ENCODE measurements at places on chromosomes 5 and 9.
A peak's percentile ranks its signal among the peaks of the same experiment; 100 is the strongest.

GRCh38 chr9:84140535-84141101 lies 160.0 kb downstream of the RMI1 start:
- no peak for DNase-seq

DNA sequence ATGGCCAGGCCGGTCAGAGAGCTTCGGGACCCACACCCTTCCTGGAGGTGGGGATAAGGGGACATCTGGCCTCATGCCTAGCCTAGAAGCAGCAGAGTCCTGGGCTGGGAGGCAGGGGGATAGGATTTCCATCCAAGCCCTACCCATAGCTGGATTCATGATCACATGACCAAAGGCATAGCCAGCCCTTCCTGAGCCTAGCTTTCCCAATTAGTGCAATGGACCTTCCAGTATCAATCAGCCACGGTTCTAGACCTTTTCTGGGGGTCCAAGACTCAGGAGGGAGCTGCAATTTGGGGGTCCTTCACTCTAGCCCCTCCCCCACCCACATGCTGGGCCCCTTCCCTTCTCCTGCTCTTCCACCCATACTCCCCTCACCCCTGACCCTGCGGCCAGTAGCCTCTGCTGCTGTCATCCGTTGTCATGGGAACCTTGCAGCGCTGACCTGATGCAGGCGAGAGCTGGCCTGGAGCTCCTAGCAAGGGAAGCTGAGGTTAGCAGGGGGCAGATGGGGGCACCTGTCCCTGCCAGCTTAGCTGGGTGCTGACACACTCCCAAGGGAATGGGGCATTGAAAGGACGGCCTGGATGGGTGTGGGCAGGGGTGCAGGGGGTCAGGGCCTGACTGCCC lies 44.6 kb downstream of the CXXC5 start:
- no peak for DNase-seq

- peak; percentile 70 for DNase-seq
Observed at GRCh38 chr9:35826071-35826701, 2.3 kb downstream of the FAM221B start.

- peak; percentile 59 for DNase-seq
Observed at GRCh38 chr9:117073539-117074341, 341.1 kb downstream of the ASTN2 start.

- no peak for DNase-seq
Observed at GRCh38 chr9:114149765-114150340, 5.5 kb upstream of the COL27A1 start.

- no peak for DNase-seq
Observed at GRCh38 chr9:87882627-87883026, at the start of gene SPATA31E1. Gene SPATA31E1 (plus strand): TSS chr9:87882877. CDS start chr9:87882892, 15 bp downstream.

- no peak for DNase-seq
Observed at GRCh38 chr9:124673063-124673462, 98.0 kb downstream of the NR6A1 start.

DNA sequence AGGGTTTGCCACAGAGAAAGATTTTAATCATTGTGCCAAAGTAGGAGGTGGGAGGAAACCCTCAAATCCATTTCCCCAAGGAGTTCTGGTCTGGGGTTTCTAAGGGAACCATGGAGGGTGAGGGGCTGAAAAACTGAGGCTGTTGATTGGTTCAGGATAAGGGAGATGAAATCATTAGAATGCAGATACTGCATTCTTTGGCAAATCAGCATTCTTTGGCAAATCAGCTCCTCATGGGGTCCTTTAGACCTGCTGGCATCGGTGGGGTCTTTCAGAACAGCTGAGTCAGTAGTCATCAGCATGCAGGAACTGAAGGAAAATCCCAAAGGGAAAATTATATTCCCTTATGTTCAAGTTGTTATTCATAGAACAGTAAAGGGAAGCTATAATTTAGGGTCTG lies 585.5 kb downstream of the ISL1 start:
- DNase-seq = no peak

DNA sequence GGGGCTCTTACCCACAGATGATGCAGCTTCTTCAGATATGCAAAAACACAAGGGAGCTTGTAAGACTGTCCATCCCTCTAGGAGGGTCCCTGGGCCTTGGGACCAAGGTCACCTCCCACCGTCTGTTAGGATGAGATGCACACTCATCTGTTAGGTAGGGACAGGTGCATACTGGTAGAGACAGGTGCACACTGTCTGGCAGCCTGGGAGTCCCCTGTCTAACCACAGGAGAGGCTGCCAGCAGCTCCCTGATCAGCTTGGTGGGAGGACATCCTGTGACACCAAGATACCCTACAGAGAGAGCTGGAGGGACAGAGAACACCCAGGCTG lies 13.2 kb downstream of the TSPAN17 start:
- DNase-seq = no peak

- peak; percentile 97 for DNase-seq
Observed at GRCh38 chr9:129270205-129270604, 92.1 kb upstream of the IER5L start.

DNA sequence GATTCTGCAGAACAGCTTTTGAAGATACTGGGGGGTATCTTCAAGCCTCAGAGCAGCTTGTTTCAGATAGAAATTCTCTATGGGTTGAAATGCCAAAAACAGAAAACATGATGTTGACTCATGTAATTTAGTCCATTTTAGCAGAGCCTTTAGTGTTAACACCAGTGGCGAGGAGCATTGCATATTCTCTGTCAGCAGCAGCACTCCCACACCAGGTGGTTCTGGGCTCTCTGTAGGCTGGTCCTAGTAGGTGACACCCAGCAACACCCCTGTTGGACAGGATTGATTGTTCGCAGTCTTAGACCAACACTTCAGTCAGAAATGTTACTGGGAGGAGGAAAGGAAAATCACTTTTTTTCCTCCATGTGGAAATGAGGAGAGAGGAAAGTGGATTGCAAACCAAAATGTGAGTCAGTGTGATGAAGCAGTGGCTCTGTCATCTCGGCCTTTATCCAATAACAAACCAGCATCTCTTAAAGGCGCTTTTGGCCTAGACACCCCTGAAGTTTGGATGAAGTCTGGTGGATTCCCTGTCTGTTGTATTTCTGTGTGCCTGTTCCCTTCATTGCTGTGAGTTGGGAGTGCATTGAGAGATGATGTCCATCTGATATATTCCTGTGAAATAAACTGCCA lies 16.8 kb downstream of the SLC46A2 start:
- DNase-seq = no peak

DNA sequence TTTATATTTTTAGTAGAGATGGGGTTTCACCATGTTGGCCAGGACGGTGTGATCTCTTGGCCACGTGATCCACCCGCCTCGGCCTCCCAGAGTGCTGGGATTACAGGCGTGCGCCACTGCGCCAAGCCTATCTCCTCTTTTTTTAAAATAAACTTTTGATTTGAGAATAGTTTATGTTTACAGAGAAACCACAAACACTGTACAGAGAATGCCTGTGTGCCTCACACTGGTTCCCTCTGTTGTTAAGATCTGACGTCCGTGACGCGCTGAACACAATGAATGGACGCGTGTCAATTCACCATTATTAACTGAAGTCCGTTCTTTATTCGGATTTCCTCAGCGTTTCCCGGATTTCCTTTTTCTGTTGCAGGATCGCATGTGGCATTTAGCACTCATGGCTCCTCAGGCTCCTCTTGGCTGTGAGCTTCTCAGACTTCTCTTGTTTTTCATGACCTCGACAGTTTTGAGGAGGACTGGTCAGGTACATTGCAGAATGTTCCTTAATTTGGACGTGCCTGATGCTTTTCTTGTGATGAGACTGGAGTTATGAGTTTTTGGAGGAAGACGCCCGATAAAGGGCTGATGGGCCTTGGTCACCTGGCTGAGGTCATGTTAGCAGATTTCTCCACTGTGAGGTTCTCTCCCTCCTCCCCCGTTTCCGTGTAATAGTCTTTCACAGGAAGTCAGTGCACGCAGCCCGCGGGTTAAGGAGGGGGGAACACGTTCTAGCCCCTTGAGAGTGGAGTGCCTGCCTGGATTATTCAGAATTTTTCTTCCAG lies 69.6 kb downstream of the ANKRD33B start:
- peak; percentile 8 for DNase-seq

DNA sequence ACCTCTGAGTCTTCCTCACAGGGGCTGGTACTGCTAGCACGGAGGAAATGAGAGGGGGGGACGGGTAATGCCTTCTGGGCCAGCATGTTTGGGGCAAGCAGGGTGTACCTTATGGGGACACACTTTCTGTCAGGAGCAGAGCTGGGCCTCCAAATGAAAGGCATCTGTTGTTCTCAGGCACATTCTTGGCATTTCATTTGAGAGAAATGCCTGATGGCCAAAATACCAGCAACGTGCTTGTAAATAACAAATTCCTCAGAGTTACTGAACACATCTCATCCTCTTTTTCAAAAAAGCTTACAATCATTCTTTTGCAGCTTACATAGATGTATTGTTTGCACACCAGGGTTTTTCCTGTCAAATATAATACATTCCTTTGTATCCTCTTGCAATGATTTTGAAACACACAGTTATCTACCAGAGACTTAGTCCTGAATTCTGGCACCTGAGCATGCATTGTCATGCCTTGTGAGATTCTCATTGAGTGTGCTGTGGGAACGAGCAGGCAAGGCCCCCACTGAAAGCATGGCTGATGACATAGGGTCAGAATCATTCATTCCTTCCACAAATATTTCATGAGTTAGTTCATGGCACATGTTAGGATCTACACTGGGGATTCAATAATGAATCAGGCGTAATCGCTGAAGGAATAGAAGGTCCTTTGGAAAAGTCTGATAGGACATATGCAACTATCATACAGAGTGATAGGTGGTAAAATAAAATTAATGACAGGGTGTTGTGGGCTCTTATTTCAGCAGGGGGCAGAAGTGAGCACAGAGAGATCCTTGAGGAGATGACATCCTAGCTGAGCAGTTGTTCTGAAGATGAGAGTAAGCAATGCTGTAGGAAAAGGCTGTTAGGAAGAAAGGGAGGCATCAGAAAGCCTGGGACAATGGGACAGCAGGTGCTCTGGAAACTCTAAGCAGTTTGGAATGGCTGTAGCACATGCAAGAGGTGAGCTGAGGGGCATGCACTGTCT lies 260.9 kb upstream of the TUT7 start:
- no peak for DNase-seq

- no peak for DNase-seq
Observed at GRCh38 chr9:93951655-93952118, 3.5 kb downstream of the BARX1 start.

- DNase-seq = no peak
Observed at GRCh38 chr5:1220351-1220750, 4.8 kb upstream of the SLC6A18 start.

All from MM.1S (cell line).